ENCODE measurements at places on chromosomes 2 and 18.

GRCh38 chr2:207149249-207150213 lies 16.2 kb downstream of the KLF7 start:
- no peak for DNase-seq

GRCh38 chr2:205024822-205025518 lies 479.7 kb downstream of the PARD3B start:
- DNase-seq, result peak; percentile 36

- DNase-seq, result no peak
Measured at GRCh38 chr18:59566533-59566971, 130.7 kb downstream of the CCBE1 start.

DNA sequence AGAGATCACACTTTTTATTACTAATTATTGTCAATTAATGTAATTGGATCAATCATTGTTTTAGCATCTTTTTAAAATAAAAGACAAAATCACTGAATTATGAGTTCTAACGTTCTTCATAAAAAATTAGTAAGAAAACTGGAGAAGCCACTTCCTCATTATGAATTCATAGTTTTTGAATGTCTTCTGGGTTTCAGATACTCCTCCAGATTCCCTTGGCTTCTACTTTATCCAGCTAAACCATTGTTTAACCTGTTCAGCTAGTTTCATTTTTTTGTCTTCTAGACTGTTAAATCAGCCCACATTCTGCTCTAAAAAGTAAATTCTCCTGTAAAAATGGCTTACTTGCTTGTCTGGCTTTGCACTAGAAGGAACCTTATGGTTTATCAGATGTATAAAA lies 753.4 kb upstream of the ACVR2A start:
- no peak for DNase-seq

DNA sequence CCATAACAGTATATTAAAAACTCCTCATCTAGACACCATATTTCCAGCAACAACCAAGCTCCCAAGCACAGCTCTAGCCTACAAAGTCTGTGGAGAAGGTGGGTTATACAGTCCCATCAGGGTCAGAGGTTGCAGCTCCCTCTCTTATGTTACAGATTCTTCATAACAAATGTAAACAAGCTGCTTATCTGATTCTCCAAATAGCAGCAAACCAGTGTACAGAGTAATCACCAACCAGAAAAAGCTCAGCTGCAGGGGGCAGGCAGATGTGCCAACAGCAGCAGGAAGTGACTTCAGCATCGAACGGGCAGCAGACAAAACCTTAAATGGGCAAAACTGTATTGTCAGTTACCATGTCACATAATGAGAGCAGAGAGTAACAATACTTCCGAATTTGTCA lies 52.9 kb upstream of the NABP1 start:
- DNase-seq, result no peak

DNA sequence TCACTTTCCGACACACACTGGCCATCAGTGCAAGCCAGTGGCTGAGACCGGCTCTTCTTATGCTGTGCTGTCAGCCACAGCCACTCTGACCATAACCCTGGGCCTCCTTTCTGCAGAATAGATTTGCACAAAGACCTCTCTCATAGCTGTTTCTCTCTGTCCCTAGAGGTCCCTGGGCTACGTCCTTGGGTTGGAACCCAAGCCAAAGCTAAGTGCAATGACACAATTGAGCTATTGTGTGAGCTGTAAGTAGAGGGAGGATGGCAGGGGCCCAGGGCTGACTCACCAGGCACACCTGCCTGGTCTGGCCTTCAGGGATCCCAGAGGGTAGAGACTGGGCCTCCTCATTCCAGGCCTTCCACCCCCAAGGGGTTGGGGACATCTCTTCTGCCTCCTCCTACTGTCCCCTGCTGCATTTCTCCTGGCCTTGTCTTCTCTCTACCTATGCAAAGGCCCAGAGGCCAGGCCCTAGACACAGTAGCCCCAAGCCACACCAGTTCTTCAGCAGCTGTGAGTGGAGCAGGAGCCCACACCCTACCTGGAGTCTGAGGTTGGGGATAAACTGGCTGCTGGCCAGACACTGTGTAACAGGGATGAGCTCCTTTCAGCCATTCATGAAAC lies 174.6 kb downstream of the NCK2 start:
- DNase-seq, result no peak

GRCh38 chr2:11144738-11145079 lies 10.6 kb upstream of the SLC66A3 start:
- no peak for DNase-seq

DNA sequence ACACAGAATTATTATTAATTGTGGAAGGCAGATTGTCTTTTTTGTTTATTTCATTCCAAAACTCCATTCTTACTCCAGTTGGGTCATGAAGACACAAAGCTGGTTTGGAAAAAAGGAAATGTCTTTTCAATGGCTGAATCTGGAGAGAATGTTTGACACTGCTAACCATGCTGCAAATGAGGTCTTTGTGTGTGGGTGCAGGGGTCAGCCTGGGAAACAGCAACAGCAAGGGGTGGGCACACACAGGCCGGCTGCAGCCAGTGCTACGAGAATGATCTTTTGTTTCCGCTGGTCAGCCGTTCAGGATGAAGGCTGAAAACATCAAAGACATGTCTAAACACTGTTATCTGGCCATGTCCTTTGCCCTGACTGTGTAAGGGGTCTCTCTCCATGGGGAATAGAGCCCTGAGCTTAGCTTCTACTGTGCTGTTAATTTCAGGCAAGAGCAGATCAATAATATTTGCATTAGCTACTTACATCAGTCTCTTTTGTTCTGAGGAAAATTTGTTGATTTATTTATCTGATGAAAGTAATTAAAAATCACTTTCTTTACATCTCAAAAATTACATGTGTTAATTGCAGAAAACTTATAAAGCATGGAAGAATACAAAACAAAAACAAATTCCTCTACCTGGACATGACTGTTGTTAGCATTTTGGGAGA lies 33.3 kb upstream of the E2F6 start:
- DNase-seq, result no peak

DNA sequence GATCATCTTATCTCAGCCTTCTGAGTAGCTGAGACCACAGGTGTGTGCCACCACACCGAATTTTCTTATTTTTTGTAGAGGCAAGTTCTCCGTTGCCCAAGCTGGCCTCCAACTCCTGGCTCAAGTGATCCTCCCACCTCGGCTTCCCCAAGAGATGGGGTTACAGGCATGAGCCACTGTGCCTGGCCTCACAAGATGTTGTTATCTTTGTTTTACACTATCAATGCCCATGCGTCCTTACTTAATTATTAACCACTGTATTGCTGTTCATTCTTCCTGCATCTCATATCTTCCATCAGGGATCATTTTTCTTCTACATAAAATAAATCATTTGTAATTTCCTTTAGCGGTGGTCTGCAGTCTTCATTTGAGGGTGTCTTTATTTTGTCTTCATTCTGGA lies 181.9 kb downstream of the TGIF1 start:
- no peak for DNase-seq

DNA sequence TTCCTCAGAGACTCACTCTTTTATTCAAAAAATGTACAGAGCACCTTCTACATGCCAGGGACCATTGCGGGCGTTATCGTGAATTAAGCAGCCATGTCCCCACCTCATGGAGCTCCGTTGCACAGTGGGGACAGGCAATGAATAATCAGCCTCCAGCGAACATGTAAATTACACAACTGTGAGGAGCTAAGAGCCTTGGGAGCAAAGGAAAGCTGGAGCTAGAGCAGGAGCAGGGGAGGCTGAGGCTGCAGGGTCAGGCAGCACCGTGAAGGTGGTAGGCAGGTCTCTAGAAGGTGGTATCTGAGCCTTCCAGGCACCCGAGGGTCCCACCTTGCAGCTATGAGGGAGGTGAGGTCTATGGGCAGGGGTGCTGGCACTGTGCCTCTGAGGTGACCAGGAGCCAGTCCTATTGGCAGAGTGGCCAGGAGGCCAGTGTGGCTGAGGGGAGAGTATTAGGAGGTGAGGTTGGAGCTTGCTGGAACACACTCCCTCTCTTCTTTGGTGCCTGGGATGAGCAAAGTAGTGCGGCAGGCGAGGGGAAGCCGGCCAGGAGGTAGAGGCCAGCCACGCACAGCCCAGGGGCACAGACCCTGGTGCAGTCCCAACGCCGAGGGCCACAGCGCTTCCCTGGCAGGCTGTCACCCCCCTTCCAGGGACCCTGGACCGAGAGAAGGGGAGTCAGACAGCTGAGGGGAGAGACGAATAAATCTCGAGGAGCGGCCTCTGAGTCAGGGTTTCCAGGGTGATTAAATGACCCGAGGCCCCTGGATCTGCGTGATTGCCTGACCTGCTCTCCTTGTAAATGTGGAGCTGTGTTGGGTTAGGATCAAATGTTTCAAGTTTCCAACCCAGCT lies 167.3 kb downstream of the SEPTIN10 start:
- DNase-seq, result no peak

GRCh38 chr2:197710424-197711042 lies 5.4 kb downstream of the MARS2 start:
- no peak for DNase-seq

- DNase-seq, result no peak
Measured at GRCh38 chr2:73218298-73218697, 4.3 kb downstream of the SMYD5 start.

GRCh38 chr2:111946294-111947114 lies 48.1 kb downstream of the MERTK start:
- DNase-seq, result no peak

DNA sequence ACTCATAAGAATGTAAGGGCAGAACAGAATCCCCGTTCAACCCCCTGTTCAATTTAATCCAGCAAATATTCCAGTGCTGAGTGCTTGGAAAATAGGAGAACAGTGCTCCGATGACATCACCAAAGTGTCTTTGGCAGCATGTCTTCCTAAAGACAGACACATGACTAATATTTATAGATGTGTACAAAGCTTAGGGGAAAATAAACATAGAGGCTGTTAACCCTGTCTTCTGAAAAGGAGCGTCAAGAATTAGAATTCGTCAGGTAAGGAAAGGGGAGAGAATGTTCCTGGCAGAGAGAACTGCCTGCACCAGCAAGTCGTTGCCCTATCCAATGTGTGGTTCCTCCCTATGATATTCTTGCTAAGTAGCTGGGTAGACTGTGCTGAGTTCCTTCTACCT lies 72.7 kb downstream of the PLB1 start:
- no peak for DNase-seq

DNA sequence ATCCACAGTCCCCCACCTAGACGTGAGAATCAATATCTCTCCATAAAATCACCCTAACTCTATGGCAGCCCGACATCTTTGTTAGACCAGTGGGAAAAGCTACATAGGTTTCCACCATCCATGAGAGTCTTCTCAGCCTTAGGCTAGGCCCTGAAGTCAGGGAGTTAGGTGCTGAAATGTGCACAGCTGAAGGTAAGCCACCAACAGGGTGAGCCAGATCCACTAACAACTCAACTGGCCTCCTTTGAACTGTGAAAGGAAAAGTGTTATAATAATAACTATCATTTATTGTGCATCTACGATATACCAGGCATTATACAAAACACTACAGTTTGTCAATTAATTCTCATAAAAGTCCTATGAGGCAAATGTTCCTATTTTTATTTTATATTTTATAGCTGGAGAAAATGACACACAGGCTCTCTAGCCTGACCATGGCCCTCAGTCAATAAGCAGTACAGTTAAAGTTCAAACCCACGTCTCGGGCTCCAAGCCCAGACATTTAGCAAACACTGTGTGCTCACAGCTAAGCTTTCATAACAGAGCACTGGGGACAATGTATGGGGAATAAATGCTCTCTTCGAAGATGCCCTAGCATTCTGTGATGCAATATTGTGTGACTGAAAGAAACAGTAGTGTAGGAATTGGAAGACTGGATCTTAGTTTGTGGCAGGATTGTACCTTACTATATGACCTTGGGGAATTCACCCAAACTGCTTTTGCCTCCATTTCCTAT lies 11.2 kb upstream of the CYP27C1 start:
- DNase-seq, result no peak

- DNase-seq, result peak; percentile 89
Measured at GRCh38 chr2:8685697-8686358, 4.0 kb downstream of the ID2 start.

- no peak for DNase-seq
Measured at GRCh38 chr2:101400048-101400447, 12.7 kb upstream of the CREG2 start.

- peak; percentile 87 for DNase-seq
Measured at GRCh38 chr2:136117909-136118818, at the start of gene CXCR4. CXCR4 (minus strand) TSS chr2:136118149; CDS start chr2:136118060, 89 bp downstream.

DNA sequence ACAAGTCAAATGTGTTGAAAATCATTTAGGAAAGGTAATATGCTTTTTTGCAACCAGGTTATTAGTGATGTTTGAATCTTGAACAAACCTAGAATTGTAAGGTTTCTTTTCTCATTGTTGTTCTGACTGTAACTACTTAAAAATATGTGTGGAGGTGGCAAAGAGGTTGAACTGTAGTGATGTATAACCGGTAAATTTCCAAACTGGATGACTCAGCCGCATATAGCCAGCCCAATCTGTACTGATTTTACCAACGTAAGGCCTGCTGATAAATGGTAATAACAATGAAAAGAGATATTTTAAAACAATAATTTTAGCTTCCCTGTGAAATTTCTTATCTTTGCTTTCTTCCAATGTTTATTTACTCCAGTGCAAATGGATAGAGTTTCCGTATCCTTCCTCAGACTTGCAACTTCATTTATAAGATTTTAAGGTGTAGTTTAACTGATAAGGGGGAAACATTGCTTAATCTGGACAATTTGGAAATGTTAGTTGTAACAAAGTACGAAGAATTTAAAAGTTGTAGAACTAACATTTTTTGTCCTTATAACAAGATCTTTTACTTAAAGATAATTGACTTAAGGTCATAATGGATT lies 1170.4 kb upstream of the ZEB2 start:
- DNase-seq, result no peak

GRCh38 chr2:199019898-199020507 lies 437.7 kb downstream of the SATB2 start:
- DNase-seq, result no peak

DNA sequence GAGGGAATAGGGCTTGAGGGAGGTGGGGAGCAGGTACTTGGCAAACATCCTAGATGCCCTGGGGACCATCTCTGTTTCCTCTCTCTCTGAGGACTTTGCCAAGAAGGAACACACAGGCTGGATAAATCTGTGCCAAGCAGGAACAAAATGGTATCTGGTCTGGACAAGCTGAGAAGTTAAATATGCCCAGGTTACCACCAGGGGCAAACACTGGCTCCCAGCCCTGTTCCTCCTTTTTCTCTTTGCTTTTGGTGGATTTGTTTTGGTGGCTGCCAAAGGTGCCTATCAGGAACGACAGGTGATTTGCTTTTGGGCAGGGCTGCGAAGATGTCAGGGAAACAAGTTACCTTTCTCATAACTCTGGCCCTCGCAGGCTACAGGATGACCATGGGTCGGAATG lies 227.5 kb upstream of the SMAD2 start:
- no peak for DNase-seq

DNA sequence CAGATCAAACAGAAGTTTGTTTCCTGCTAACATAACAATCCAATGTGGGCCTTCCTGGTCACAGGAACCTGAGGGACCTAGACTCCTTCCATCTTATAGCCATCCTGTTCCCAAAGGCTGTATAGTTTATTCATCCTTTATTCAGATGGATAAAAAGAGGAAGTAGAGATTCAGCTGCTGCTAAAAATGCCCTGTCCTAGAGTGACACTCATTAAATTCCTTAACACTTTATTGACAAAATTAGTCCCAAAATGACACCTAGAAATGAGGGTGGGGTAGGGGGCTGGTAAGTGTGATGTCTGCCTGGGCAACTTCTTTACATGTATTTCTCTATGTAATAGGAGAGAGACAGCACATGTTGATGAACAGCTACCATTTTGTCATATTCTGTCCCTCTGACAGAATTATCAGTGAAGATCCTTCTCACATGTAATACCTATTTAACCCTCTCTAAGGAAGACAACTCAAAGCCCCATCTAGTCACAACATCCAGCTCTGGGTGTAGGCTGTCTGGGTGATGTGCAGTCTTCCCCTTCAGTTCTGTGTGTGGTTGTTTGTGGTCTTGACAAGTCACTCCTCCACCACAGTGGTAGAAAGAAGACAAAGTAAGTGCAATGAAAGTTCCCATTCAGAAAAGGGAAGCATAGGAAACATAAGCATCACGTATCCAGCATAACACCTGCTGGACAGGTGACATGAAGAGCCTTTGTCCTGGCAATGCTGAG lies 253.9 kb upstream of the CNTNAP5 start:
- no peak for DNase-seq

Measured in activated CD4-positive, CD25-positive, alpha-beta regulatory T cell treated with anti-CD3 and anti-CD28 coated beads, Interleukin-2, amount 50 U/mL, for 72 hours (primary cell).